GM03348 (cell line): ENCODE measurements at places on chromosomes 5 and 9.
A peak's percentile ranks its signal among the peaks of the same experiment; 100 is the strongest.

DNA sequence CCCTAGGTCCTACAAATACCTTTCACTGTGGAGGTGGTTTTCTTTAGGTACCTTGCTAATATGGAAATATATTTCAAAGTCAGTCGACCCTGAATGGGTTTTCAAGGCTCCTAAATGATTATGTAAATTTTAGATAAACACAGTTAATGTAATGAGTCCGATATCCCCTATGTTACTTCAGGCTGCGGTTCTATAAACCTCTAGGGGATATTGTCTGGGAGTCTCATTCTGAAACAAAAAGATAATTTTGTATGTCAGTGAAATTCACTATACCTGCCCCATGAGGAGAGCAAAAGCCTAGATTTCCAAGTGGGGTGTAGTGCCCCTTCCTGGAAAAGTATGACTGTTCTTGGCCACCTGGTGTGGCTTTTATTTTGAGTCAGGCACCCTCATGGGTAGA, 377.3 kb downstream of the ICE1 start:
- no peak for DNase-seq

DNA sequence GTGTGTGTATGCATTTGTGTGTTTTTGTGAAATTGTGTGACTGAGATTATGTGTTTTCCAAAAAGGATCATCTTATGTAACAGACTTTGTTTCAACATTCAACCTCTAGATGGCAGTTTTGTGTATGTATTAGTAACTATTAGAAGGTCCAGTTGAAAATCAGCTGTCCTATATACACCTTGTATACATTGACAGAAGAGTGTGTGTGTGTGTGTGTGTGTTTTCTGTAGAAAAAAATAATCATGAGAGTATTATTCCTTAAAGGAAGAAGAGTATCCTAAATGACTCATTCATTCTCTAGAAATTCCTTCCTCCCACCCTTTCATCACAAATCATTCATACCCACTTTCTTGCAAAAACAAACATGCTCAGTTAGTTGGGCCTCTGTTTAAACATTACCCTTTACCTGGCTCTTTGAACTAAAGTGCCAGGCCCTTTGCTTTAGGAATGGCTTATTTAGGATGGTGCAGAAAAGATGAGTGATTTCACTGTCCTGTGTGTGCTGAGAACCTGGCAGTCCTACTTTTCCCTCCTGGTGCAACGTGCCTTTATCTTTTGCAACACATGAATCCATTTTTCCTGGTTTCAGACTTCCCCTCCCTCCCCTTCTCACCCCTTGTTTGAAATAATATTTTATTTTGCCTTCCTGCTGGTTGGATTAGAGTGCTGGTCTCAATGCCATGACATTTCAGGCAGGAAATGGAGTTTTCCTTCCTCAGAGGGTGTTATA, 152.2 kb downstream of the ARHGAP26 start:
- peak; percentile 50 for DNase-seq

DNA sequence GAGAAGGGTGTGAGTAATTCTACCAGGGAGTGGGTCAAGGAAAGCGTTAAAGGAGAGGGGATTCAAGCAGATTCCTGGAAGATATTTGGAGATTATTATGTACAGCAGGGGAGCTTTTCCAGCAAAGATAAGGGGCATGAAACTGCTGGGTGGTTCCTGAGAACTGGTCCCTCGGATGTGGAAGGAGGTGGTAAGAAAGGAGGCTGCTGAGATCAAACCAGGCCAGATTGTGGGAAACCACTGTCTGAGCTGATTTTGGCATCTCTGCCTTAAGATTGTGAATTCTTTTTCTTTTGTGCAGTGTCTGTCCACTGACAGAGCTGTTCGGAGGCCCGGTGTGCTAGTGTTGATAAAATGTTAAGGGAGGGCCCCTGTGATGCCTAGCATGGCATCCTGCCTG, 45.4 kb downstream of the SNX30 start:
- no peak for DNase-seq

DNA sequence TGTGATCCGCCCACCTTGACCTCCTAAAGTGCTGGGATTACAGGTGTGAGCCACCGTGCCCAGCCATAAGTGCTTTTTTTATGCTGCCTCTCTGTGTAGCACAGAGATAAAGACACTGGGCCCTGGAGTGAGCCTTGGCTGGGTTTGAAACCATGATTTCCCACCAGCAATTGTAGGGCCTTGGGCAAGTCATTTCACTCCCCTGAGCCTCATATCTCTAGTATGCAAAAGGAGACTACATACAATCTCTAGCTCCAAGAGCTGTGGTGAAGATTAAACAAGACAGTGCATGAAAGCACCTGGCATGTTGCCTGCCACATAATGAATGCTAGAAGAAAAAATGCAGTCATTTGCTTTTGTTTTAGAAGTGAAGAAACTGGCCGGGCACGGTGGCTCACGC, 3.9 kb downstream of the FABP6 start:
- no peak for DNase-seq

DNA sequence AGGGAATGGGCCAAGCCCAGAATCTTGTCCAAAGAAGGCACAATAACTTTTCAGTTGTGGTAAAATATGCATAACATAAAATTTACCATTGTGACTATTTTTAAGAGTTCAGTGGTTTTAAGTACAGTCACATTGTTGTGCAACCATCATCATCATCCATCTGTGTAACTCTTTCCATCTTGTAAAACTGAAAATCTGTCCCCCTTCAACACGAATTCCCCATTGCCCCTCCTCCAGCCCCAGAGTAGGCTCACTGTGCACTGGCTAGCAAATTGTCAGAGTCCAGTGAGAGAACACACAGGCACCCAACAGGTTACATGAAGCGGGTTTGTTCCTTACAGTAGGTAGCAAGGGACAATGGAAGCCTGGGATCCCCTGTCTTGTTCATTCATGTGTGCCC, 13.7 kb downstream of the BARX1 start:
- no peak for DNase-seq

DNA sequence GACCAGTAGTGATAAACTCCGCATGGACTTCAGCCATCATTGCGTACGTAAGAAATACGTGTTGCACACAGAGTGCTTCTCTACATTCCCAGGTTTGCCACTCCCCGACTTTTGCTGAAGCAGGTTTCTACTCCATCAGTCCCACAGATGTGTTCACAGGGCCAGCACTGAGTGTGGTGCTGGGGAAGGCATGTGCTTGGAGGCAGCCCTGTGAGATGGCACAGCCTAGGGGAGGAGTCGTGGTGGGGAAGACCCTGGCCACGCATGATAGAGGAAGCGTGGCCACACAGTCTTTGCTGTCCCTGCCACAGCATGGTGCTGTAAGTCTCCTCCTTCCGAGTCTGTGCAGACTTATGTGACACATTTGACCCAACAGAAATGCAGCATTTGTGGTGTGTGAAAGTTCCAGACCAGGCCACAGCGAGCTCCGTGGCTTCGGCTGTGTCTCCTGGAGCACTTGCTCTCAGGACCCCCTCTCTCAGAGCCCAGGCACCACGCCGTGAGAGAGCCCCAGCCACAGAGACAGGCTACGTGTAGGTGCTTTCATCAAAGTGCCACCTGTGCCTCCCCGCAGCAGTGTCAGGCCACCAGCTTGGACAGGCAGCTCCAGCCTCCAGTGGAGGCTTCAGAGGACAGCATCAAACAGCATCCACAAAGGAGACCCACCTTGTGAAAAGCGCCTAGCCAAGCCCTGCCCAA, 197.8 kb downstream of the AUH start:
- DNase-seq, result no peak

- peak; percentile 61 for DNase-seq
Measured at GRCh38 chr5:132363431-132364112, 5.9 kb upstream of the SLC22A5 start.

DNA sequence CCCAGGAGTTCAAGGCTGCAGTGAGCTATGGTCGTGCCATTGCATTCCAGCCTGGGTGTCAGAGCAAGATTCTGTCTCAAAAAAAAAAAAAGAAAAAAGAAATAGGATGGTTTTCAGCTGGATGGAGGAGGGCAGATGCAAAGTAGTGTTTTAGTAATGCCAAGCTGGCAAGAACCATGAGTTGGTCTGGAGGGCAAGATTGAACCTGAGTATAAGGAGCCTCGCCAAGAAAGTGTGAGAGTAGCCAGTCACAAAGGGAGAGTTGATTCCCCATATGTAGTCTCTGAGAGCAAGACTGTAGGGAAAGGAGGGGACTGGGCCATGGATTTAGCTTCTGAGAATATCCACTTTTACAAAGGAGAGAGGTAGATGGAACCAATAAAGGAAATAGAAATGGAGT, 6.9 kb downstream of the TNFAIP8 start:
- DNase-seq, result no peak

DNA sequence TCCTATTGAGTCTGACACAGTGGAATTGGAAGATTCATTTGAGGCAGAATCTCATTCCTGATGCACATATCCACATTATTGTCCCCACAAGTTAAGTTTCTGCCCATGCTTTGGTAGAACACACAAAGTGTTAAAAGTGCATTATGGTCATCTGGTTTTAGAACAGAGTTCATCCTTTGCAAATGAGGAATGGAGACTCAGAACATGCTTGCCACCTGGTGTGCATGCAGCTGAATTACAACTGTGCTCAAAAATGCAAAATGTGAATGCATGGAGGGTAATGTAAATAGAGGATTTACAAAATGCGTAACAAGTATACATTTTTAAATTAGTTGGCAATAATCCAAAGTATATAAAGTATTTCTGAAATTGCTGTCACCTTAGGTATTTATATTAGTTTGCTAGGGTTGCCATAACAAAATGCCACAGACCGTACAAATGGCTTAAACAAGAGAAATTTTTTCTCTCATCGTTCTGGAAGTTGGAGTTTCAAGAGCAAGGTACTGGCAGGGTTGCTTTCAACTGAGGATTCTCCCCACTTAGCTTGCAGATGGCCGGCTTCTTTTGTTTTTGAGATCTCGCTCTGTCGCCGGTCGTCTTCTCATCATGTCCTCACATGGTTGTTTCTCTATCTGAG, 671.1 kb downstream of the TAF11L14 start:
- DNase-seq, result peak; percentile 60

DNA sequence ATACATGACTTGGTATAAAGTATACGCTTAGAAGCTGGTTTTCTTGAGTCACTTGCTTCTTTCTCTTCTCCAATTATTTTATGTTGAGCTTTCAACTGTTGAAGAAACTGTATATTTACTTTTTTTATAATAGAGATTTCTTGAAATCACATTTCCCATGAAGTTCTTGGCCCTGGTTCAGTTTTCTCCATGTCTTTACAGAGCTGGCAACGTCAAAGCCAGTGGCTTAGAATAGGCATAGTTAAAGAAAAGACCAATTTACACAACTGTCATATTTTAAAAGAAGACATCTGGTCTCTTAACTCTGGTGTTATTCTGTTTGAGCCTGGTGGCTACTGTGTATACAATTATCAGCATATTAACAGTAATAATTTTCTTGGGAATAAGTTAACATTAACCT, 1249.3 kb downstream of the CDH12 start:
- DNase-seq, result no peak

DNA sequence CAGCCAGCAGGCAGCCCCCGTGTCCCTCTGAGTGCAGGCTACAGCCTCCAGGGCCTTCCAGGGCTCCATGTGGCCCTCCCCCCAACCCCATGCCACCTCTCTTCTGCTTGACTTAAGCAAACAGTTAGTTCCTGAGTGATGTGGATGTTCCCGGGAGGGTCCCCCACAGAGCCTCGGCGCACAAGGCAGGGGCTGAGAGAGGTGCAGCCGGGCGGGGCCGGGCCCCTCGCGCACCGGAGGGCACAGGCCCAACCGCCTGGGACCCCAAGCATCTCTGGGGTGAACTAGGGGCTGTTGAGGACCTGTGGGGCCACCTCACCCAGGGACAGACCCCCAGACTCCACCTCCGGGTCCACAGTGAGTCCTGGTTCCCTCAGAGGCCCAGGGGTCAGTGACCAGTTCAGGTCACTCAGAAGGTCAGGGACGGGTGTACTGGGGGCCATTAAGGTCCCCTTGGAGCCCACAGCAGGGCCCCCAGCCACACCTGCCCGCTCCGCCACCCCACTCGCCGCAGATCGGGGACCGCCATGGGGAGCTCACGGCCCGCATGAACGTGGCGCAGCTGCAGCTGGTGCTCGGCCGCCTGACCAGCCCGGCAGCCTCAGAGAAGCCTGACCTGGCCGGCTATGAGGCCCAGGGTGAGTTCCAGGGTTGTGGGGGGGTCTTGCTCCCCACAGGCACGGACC, 13.2 kb downstream of the GPSM1 start:
- no peak for DNase-seq

DNA sequence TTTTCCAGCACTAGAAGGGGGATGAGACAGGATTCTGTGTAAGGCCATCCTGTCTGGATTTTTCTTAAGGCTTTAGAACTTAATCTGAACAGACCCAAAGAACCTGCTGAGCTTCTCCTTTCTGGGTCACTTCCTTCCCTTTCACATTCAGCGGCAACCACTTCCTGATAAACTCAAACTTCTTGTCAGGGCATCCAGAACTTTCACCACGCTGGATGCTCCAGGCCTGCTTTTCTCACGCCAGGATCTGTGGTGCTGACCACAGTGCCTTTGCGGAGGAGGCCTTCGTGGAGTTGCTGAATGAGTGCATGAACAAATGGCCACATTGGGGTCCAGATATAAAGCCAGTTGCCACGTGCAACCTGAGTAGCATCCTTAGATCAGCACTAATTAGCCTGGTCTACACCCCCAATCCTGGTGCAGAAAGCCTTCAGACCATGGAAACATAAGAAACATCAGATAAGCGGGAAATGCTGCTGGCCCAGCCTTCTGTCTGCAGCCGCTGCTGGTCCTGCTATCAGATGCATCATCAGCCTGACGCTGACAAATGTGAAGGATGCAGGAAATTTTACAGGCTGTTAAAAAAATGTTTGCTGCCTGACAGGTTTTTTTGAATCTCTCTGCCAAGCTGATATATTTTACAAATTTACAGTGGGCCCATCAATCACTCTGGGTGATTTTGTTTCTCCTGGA, 75.3 kb upstream of the BARHL1 start:
- DNase-seq, result no peak

DNA sequence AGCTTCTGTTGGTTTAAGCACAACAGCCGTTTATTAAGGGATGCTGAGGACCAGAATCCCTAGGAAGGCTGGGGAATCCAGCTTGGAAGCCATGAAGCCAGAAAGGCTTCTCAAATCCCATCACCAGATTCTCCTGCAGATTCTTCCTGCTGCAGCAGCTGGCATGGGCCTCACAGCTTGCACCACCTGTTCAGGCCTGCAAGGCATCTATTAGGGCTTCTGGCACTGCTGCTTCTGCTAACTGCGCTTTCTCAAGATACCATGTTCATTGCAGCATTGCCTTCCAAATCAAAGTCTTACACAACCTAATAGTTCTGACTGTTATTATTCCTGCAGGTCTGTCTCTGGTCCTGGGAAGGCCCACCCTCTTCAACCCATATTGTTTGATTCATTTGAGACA, 51.2 kb upstream of the ZNF366 start:
- DNase-seq, result no peak

- peak; percentile 82 for DNase-seq
Measured at GRCh38 chr9:76699971-76700370, 64.3 kb upstream of the PCA3 start.

- DNase-seq, result no peak
Measured at GRCh38 chr5:64865662-64866061, 96.9 kb downstream of the CWC27 start.

GRCh38 chr5:132999246-132999645, 27.1 kb downstream of the ZCCHC10 start:
- DNase-seq, result no peak

DNA sequence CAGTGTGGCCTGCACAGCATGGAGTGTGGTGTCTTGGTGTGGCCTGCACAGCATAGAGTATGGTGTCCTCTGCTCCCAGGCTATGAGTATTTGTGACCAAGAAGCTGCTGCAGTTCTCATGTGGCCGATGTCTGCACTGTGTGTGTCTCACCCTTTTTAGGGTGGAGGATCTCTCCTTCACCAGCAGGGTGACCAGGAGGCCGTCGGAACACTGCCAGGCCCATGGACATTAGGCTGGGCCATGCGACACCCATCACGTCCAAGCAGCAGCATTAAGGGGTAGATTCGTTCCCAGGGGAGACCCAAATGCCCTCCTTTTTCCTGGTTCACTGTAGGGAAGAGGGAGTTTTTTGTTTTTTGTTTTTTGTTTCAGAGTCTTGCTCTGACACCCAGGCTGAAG, 115.3 kb upstream of the SPIN1 start:
- no peak for DNase-seq
